ENCODE measurements at places on chromosomes 1 and 21.
A peak's percentile ranks its signal among the peaks of the same experiment; 100 is the strongest.

DNA sequence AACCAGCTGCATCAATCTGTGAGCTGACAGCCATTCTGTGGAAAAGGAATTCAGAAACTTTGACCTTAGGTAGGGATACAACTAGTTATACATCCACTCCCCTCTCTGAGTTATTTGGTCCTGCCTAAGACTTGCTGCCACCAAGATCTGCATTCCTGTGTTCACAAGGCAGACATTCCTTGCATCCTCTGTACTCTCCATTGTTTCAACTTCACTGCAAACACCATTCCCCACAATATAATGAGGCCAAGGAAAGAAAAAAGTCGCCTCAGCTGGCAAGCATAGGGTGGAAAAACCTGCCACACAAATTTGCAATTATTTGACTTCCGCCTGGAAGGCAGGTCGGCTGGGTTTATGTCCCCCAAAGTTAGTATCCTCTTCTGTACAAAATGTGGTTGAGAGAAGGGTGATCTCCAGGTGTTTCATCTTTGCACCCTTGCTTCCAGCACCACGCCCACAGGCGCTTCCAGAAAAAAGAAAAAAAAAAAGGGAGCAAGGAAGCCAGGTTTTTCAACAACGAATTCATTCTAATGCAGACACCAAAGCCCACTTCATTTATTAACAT lies 676 bp upstream of the CTTNBP2NL start:
- DNase-seq, result no peak

- DNase-seq, result peak; percentile 41
Observed at GRCh38 chr1:29849038-29849750, 612.9 kb downstream of the PTPRU start.

- no peak for DNase-seq
Observed at GRCh38 chr1:30920827-30921226, 12.3 kb upstream of the SDC3 start.

GRCh38 chr21:44700101-44701022 lies 3.4 kb downstream of the KRTAP10-12 start:
- DNase-seq, result no peak

GRCh38 chr21:16117331-16117730 lies 387.5 kb downstream of the USP25 start:
- DNase-seq, result no peak

DNA sequence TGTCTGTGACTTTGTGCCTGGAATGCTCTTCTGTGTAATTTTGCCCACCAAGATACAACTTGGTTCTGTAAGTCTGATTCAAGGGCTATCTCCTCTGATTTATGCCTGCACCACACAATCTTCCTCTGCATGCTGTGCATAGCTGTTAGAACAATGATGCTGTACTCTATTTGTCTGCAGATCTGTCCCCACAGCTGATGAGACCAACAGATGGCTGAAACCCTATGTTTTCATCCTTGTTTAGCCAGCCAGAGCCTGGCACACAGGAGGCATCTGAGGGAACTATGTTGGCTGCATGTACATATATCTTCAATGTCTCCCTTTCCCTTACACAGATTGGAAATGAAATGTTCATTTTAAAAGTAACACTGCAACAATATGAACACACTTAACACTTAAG lies 58.0 kb upstream of the ABCA4 start:
- no peak for DNase-seq

DNA sequence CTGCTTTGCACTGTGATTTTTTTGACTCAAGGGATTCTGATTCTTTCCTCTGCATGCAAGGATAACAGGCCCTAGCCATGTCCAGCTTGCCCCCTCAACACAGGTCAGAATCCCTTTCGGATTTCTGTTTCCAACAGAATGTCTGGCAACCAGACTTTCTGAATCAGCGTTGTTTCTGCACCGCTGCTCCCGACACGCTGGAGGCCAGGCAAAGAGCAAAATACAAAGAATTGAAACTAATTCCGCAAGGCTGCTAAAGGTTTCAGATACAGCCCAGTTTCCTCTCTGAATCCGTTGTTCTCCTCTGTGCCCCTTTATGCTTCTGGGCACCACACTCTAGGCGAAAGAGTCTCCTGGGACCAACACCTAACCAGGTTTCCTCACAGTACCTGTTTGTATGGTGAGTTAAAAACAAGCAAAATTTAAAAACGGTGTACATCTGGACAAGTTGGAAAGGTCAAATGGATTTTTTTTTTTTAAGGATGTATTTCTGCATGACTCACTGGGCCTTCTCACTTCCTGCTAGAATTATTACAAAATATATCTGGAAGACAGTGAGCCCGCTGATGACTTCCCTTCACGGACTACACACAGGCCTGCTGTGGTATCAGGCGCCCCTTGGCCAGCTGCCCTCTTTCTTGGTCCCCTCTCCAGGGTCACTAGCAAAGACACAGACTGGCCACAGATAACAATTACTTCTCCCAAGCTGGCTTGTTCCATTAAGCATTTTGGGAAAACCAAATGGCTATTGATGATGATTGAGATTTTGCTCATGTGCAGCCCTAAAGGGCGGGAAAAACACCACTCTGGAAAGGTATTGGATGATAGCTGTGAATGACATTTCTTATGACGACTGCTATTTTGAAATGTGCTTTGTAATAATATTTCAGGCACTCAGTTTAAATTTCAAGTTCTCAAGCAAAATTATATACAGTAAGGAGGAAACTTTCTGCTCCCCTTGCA lies 118.3 kb downstream of the TGFB2 start:
- peak; percentile 78 for DNase-seq

GRCh38 chr1:216632980-216633379 lies 90.2 kb downstream of the ESRRG start:
- DNase-seq, result no peak

DNA sequence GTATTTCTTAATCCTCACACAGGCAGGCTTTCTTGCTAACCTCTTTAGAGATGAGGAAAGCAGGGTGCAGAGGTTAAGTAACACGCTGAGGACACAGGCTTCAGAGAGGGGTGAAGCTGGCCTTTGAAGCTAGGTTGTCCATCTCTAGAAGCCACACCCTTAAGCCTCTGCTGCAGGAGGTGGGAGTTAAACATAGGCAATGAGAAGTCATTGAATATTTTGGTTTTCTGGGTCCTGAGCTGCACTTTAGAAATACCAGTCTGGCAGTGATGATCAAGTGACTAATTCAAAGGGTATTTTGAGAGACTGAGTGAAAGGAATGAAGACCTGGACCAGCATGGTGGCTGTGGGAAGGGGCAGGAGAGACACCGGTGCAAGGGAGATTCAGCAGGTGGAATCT lies 9.9 kb downstream of the KCNJ15 start:
- peak; percentile 82 for DNase-seq

DNA sequence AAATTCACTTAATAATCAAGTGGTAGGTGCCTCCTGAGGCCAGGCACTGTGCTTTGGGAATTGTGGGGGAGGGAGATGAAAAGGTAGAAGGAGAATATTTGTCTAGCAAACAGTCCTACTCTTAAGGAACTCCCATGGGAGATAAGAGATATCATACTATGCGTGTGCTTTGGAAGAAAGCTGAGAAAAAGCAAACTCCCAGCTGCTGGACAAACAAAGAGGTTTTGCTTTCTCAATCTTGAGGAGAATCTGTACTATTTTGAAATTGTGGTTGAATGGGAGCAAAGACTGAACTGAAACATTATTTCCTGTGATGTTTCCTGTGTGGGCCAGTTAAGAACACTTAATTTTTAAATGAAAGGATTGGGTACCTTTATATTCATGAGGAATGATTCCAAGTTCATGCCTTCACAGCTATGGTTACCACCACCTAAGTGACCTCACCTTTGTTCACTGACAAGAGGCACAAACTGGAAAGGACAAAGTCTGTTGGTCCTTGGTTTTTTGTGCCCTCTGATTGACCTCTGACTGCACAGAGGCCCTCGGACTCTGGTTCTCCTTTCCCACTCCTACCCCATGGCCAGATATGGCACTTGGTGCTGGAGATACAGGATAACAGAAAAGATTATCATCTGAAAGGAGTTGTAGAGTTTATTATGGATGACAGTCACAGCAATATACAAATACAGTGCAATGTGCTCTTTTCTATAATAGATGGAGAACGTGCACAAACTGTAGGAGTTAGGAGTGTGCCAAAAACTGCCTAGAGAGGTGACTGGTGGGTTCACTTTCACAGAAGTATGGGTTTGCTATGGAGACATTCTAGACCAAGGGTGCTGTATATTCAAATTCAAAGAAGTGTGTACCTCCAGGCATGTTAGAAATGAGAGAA lies 1.6 kb downstream of the CD53 start:
- DNase-seq, result no peak

- DNase-seq, result no peak
Observed at GRCh38 chr1:162475539-162476185, 22.0 kb upstream of the UHMK1 start.

- no peak for DNase-seq
Observed at GRCh38 chr1:233240829-233241682, 54.5 kb downstream of the PCNX2 start.

- DNase-seq, result peak; percentile 94
Observed at GRCh38 chr1:93338387-93339146, 7.1 kb upstream of the DR1 start.

DNA sequence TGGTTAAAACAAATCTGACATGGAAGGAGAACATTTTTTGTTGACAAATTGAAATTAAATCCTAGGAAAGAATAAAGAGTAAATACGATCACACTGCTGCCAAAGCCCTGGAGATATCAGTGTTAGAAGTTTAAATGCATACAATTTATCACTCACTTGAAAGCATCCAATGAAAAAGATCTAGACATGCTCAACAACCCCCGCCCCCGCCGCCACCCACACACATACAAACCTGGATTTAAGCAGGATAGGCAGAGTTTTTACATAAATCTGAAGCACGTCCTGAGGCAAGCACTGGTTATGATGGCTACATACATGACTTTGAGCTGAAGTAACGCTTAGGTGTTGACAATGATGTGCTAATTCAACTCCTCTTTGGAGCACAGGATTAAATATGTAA lies 58.5 kb downstream of the LYST start:
- DNase-seq, result no peak

- no peak for DNase-seq
Observed at GRCh38 chr1:244952940-244953339, 88.6 kb upstream of the HNRNPU start.

GRCh38 chr1:27430903-27431600 lies 38.6 kb downstream of the GPR3 start:
- DNase-seq, result no peak

- no peak for DNase-seq
Observed at GRCh38 chr1:16130827-16131226, 25.0 kb downstream of the EPHA2 start.

- peak; percentile 63 for DNase-seq
Observed at GRCh38 chr1:32336963-32337675, 1.1 kb upstream of the MARCKSL1 start.

GRCh38 chr21:28380241-28380640 lies 612.4 kb downstream of the LTN1 start:
- no peak for DNase-seq

GRCh38 chr21:45330075-45330781 lies 42.5 kb upstream of the POFUT2 start:
- peak; percentile 73 for DNase-seq

- no peak for DNase-seq
Observed at GRCh38 chr1:196608390-196609369, at the start of gene KCNT2. Gene KCNT2, minus strand, starts transcription at chr1:196608440. Its CDS starts 131 bp downstream, at chr1:196608309.

DNA sequence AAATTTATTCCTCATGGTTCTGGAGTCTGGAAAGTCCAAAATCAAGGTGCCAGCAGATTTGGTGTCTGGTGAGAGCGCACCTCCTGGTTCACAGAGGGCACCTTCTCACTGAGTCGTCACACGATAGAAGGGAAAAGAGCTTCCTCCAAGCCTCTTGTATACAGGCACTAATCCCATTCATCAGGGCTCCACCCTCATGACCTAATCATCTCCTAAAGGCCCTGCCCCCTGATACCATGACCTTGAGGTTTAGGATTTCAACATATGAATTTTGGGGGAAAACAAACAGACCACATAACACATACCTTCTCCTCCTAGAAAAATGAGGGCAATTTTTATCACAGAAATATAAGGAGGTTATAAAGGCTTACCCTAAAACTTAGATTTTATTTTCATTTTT lies 88.0 kb upstream of the NFIA start:
- DNase-seq, result no peak

Data from HT1080 (cell line).